ENCODE measurements at places on chromosomes 11 and 22.

- DNase-seq = no peak
These were observed 1.4 kb upstream of the MS4A14 start for GRCh38 chr11:60394666-60395380.

DNA sequence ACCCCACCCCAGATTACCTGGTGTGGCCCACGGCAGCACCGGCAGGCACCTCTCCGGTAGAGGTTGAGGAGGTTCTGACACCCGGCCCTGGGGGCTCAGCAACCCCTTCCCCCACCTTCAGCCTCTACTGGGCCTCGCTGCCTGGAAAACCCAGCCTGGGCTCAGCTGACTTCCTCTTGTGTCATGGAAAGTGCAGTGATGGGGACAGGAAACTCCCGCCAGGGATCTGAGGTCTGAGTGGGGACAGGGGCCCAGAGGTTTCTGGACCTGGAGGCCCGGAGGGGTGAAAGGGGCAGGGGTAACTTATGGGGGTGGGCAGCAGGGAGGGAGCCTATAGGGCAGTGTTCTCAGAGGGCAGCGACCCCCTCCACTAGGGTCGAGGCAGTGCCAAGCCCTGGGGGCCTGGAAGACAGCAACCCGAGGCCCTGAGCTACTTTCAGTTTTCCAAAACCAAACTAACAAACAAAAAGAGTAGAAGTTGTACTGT, 10.0 kb upstream of the CD5 start:
- DNase-seq = no peak

DNA sequence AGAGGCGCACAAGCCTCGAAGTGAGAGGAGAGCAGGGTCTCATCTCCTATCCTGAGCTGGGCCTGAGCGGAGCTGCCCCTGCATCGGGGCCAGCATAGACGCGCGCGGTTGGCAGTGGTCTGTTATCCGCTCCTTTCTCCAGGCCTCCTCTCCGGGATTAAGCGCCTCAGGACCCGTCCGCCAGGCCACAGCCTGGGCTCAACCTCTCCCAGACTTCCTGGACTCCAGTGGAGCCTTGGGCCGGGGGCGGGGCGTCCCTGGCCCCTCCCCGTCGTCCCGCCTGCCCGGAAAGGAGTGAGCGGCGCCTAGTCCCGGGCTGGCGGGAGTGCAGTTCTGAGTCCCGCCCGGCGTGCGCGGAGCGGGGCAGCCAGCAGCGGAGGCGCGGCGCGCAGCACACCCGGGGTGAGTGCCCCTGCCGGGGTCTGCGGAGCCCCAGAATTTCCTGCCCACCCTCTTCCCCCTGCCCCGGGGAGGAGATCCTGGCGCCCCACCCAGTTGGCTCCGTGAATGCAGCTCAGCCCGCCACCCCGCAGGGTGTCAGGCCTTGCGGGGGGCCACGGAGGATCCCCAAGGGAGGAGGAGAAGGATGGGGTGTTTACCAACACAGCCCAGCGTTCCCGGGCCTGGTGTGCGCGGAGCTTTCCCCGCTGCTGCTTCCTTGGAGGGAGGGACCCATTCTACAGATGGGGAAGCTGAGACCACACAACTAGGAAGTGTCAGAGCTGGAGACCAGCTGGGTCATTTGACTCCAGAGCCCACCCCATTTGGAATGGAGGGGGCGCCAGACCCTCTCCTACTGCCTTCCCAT, at the start of gene TCIRG1:
TCIRG1 (plus strand) TSS at position 308 of the 808 bp plus-strand sequence. CDS start 2,247 bp downstream, outside the sequence.
- DNase-seq = no peak

DNA sequence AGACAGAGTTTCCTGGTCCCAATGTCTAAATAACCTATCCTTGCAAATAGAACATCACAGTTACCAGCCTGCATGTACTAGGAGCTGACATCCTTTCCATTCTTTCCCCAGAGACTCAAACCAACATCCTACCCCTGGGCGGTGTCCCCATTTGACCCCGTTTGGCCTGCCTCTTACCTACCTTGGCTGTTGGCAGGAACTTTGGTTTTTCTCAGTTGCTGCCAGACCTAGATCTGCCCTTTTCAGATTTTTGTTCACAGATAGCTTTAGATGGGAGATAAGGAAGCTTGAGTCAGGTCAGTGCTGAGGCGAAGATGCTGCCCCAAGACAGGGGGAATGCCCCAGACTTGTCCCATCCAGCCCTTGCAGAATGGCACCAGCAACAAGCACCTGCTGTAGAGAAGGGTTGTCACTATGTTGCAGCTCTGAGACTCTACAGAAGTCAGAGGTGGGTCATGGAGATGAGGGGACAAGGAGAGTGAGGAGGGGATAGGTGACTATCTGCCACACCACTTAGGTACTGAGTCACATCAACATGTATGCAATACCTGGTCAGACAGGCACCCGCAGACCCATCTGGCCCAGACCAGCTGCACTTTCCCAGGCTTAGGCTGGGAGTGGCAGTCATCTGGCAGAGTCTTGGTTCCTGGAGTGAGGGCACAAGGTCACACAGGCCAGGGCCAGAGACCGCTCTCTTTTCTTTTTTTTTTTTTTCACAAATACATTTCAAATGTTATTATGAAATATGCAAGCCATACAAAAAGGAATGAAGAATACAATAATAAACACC, 61.5 kb upstream of the POU2AF1 start:
- DNase-seq = no peak

GRCh38 chr11:122833846-122834464, 4.3 kb upstream of the CRTAM start:
- no peak for DNase-seq

Measured in hypothalamus (tissue), 51 donors.